Activated naive CD4-positive, alpha-beta T cell (primary cell): ENCODE measurements at places on chromosomes 7 and 10.

GRCh38 chr10:72889391-72889831 is 4.1 kb upstream of the OIT3 start:
- no peak for DNase-seq

DNA sequence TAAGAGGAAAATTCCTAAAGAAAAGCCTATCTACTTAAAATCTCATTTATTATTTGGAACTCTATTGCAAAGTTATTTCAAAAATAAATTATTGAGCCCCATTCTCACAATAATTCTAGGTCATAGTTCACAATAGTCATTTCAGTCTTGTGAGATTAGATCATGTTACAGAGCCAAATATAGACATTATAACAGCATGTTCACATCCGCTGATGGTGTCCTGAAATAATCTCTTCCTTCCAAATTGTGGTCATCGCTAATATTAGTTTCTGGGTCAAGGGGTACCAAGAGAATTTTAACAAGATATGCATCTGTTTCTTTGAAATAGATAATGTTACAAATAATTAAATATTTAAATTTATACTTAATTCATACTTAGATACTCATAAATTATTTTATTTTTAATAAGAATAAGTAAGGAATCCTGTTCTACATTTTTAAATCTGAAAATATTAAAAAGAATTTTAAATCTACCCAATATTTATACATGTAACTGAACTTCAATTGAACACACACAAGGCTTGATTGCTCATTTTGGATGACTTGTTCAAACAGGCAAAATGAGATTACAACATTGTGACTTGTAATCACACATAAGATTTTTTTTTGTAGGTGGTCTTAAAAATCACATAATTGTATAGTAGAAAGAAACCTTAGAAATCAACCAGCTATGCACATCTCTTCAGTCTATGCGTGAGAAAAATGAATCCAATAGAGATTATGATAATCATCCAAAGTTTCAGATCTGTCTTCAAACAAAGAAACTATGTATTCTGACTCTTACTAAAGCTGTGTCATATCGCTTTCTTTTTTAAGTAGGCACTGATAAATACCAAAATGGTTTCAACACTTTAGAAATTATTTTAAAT is 13.1 kb downstream of the GNAT3 start:
- DNase-seq = no peak

DNA sequence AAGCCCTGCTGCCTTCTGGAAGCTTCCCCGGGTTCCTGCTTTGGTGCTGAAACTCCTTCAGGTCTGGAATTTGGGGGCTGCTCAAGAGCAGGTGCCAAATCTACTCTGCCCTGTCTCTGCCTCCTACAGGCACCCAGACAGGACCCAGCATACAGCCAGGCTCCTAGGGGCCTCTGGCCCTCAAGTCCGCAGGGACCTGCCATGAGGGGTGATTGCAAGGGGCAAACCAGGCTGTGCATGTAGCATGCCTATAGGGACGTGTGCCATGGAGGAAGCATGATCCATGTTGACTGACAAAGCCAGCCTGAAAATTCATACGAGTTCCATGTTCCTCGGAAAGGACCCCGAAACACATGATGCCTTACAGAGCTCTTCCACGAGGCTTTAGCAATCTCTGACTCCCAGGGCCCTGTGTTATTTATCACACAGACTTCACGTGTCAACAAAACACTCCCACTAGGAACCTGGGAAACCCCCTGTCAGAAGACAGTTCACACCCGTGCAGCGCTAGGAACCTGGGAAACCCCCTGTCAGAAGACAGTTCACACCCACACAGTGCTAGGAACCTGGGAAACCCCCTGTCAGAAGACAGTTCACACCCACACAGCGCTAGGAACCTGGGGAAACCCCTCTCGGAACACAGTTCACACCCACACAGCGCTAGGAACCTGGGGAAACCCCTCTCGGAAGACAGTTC is 75.3 kb upstream of the DNAAF5 start:
- no peak for DNase-seq

DNA sequence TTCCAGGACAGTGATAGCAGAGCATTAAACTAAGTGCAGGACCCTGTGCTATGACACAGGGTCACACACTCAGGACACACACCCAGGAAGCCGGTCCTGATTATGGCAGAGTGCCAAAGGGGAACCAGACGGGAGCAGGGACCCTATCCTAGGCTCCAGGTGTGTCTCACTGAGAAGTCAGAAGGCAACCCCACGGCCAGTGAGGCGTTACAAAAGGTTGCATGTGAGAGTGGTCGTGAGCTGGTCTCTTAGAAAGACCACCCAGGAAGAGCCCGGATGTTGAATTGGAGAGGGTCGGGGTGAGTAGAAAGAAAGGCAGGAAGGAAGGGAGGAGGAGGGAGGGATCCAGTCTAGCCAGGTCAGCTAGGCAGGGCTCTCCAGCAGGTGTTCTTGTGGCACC is 31.0 kb downstream of the FRMPD2 start:
- no peak for DNase-seq

DNA sequence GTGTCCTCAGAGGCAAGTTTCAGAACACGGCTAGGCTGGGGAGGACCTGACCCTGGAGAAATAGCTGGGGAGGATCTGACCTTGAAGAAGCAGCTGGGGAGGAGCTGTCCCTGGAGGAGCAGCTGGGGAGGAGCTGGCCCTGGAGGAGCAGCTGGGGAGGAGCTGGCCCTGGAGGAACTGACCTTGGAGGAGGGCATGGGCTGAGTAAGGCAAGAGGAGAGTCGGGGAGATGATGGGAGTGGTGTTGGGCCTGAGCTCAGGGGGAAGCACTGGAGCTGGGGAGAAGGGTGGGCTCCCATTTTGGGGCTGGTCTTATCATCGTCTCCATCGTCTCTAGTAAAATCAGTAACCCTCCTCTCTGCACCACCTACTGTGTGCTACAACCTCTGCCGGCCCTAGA is 179.8 kb upstream of the SHH start:
- no peak for DNase-seq

GRCh38 chr7:20698469-20698868 is 83.0 kb downstream of the ABCB5 start:
- no peak for DNase-seq

- no peak for DNase-seq
Observed at GRCh38 chr7:2576742-2577491, 18.1 kb downstream of the IQCE start.

GRCh38 chr10:52583336-52583735 is 189.2 kb downstream of the MBL2 start:
- DNase-seq = no peak

DNA sequence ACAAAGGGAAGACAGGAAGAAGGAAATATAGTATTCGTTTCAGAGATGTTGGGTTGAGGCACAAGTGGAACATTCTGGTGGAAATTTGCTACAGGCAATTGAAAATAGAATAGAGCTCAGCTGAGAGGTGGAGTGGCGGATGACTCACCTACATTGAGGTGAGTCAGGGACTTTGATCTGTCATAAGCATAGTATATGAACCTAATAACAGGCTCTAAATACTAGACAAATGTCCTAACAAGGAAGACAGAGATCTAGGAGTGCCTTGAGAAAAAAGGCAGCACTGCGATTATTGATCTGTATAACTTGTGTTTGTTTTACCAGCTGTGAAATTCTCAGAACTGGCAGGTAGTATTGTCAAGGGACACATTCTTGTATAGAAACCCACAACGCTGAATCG is 907 bp upstream of the IFRD1 start:
- no peak for DNase-seq

DNA sequence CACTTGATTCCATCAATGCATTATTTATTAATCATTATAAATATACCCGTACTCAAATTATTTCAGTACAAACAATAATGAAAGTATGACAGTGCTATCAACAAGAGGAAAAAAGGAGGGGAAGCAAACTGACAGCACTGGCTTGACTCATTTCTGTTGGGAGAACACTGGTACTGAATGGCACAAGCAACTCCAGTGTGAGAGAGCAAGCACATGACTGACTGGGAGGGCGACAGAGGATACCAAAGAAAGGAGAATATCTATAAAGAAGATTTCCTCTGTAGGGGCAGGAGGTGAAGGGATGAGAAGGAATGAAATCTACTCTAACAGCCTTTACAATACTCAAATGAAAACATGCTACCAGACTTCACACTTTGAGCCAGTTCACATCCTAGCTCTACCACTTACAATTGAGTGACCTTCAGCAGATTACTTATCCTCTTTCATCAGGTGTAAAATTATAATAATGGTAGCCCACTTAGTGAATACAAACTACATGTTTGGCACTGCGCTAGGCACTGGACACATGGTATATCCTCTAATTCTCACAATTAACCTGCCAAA is 1.5 kb downstream of the USP54 start:
- DNase-seq = no peak

- no peak for DNase-seq
Observed at GRCh38 chr7:73901823-73902597, 41.1 kb downstream of the TMEM270 start.

DNA sequence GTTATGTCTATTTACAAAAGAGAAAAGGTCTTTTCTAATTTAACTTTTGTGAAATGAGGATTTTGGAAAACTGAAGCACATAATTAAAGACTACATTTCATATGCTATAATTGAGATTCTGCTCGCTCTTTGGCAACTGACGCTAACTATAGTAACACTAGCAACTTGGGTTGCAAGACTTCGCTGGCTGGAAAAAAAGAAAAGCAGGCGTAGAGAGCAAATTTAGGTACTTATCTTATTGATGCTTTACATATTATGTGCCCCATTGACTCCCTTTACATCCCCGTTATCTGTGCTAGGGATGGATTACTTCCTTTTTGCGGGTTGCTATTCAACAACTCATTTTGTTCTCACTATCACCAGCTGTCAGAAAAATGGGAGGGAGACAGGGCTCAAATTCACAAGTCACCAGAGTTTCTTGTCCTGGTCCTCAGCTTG is 10.5 kb downstream of the SEMA3C start:
- DNase-seq = no peak

GRCh38 chr7:43639858-43640491 is 57.1 kb downstream of the STK17A start:
- DNase-seq = no peak

DNA sequence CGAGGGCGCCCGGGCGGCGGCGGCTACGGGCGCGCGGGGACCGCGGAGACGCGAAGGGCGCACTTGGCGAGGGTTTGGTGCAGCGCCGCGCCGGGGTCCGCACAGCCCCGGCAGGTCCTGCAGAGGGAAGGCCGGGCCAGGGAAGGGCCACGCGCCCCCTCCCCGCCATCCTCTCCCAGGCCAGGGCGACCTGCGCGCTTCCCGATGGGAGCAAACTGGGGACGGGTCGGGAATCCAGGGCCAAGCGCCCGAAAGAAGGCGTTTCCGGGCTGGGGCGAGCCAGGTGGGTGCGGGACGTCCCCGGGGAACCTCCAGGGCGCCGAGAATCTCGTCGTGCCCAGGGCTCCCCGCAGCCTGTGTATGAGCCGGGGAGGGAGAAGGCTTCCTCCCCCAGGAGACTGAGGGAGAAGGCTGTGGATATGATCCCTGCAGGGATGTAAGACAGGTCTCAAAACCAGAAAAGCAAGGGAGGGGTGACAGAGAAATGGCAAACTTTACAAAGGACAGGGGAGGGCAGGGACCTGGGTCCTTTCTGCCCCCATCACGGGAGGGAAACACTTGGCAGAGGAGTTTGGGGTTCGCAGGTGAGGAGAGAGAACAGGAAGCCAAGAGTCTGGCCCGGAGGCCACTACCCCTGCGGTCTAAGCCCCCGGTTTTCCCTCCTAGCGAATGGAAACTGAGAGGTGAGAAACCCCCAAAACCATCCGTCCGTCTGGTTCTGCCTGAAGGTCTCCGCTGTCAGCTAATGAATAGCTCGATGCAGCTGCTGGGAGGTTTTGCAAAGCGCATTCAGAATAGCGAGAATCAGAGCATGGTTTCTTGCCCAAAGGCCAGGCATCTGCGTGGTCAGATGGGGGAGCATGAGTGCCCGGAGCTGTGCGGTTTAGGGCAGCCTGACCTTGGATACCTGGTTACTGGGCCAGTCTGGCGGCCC is 674 bp downstream of the AMZ1 start:
- no peak for DNase-seq

DNA sequence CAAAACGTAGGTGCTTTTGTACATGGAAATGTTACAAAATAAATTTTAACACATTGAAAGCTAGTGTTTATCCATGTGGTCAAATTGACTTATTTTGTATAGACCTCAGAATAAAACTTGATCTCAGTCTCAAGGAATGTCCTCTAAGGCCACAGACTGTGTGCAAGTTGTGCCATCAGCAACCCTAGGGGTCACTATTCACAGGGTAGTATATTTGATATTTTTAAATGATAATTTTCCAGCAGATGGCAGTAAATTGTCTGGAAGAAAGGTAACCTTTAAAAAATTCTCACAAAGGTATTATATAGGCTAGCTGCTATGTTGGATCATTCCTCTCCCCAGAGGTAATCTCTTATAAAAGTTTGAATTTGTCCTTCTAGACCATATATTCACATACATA is 12.9 kb upstream of the SNX10 start:
- no peak for DNase-seq

- DNase-seq = no peak
Observed at GRCh38 chr10:102120991-102121738, 997 bp upstream of the LDB1 start.

DNA sequence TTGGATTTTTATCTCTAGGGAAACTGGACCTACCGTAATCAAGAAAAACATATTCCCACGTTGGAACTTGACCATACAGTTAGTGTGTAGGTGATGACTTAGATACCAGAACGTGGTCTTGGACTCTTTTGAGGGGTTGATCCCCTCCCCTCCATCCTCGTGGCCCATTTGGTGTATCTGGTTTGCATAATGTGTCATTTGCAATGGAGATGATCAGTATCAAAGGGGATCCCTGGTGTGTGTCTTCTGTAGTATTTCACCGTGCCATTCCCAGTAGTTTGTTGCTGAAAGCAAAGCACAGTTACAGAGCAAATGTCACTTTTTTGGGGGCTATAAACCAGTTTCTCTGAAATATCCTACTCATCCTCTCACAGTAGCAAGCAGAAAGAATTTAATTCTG is 217.7 kb downstream of the TCF7L2 start:
- DNase-seq = no peak

- no peak for DNase-seq
Observed at GRCh38 chr10:119253433-119254174, 46.2 kb downstream of the GRK5 start.

- DNase-seq = no peak
Observed at GRCh38 chr7:131145026-131145425, 182.7 kb upstream of the MKLN1 start.

GRCh38 chr7:130961128-130961601 is 227.2 kb upstream of the KLF14 start:
- DNase-seq = peak; percentile 17

DNA sequence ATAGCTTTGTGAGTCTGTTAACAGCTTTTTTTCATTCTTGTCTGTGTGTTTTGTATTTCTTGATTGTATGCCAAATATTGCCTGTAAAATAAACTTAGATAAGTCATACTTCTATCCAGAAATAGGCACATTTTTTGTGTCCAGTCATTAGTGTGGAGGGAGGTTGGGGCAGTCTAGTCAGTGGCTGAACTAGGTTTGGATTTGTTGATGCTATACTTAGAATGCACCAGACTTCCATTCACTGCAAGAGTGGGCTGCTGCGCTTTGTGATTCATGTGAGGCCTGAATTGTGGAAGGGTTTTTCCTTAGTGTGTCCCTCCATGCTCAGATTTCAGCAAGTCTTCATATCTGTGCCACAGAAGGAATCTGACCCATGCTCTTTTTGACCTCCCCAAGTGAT is 50.0 kb downstream of the TRUB1 start:
- DNase-seq = no peak
